ENCODE measurements at places on chromosomes 11 and 22.
A peak's percentile ranks its signal among the peaks of the same experiment; 100 is the strongest.

- no peak for DNase-seq
These were observed 85.5 kb upstream of the WNT11 start for GRCh38 chr11:76291576-76292526.

DNA sequence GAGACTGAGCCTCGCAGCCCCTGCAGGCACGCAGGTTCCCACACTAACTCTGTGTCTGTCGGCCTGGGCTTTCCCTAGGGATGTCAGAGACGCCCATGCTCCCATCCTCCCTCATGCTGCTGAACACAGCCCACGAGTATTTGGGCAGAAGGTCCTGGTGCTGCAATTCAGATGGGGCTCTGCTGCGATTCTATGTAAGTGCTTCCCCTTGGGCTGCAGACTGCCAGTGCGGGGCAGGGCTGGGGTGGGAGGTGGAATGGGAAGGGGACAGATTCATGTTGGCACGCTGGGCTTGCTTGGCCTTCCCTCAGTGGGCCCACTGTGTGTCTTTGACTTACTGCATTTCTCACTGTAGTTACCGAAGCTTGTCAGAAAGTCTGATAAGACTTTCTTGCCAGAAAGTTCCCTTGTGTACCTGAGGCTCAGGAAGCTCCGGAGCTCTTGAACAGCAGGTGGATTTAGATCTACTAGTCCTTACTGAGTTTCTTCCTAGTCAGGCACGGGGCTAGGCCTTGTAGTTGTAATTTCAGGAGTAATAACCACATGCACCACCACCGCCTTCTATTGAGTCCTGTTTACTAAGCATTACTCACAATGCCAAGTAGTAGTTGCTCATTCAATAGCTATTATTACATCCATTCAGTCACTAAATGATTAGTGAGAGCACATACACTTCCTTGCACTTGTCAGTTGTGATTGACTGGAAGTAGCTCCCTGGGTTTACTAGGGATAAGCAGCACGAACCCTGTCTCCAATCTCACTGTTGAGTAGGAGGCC, 65.2 kb downstream of the CABIN1 start:
- no peak for DNase-seq

DNA sequence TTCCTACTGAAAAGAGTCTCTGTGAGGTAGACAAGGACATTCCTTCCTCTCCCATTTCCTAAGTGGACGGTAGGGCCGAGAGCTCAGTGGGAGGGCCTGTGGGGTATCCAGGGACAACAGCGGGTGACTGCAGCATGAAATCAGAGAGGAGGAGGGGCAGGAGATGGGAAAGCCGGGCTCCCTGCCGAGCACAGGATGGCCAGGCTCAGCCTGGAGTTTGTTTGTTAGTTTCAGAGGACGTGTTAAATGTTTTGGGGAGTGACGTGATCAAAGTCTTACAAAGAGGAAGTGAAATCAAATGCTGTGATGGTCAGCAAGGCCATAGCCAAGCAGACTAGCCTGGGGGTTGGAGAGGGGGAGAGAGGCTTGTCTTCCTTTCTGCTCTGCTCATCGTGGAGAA, 152.7 kb downstream of the ADAMTS15 start:
- no peak for DNase-seq

DNA sequence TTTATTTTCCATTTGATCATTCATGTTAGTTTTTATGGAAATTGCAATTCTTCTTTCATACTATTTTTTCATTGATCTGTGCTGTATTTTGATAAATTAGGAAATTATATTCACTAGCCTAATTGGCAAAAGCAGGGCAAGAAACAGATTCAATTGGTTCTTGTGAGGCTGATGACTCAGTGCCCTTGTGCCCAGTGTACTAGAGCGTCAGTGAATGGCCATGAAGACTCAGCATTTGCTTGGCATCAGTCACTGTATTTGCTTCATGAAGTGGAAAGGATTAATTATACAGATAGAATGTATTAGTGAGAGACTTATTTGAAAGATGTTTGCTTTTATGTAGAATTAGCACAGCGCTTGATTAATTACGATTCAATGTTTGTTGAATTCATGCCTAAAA, 31.8 kb downstream of the MRGPRX1 start:
- no peak for DNase-seq

GRCh38 chr11:18853086-18853720, 61.6 kb upstream of the PTPN5 start:
- DNase-seq: peak; percentile 5

- no peak for DNase-seq
These were observed 99.1 kb upstream of the GRAMD1B start for GRCh38 chr11:123330948-123331347.

GRCh38 chr11:61973476-61974162, 6.2 kb upstream of the FTH1 start:
- no peak for DNase-seq

- no peak for DNase-seq
These were observed 1.1 kb downstream of the OOSP4B start for GRCh38 chr11:60018058-60018457.

DNA sequence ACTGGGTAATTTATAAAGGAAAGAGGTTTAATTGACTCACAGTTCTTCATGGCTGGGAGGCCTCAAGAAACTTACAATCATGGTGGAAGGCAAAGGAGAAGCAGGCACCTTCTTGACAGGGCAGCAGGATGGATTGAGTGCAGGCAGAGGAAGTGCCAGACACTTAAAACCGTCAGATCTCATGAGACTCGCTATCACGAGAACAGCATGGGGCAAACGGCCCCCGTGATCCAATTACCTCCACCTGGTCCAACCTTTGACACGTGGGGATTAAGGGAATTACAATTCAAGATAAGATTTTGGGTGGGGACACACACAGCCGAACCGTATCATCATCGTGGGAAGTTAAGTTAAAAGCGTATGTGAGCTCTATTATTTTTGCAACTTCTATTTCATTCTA, 71.4 kb upstream of the SYN3 start:
- DNase-seq: no peak

DNA sequence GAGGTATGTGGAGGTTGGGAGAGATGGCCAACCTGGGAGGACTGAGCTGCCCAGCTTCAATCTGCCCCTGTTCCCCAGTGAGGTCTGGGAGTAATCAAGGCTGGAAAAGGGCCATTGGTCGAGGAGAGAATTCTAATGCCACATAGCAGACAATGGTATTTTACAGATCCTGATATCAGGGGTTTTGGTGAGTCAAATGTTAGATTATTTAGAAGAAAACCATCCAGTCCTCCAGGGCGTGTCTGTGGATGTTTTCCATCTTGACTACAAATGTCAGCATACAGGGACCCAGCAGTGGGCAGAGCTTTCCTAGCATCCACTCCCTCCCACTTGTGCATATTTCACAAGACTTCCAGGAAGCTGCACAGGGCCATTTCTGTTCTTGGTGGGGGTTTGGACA, 107.9 kb downstream of the SCN3B start:
- DNase-seq: no peak

GRCh38 chr11:119461229-119461963, 38.4 kb upstream of the THY1 start:
- no peak for DNase-seq

DNA sequence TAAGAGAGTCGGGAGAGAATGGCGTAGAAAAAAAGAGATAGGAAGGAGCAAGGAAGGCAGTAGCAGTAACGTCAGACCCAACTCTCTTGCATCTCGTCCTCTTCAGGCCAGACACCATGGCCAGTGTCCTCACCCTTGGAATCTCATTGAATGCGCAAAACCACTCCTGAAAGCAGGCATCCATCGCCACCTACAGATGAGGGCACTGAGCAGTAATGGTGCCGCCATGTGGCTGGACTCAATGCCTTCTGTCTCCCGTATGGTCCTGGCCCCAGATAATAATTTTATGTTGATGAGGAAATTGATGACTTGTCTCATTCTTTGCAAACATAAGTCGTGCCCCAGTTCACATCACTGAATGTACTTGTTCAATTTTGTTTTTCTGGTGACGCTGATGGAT, 17.8 kb upstream of the ALX4 start:
- DNase-seq: no peak

- DNase-seq: no peak
These were observed 22.3 kb upstream of the GLYATL2 start for GRCh38 chr11:58866788-58867187.

DNA sequence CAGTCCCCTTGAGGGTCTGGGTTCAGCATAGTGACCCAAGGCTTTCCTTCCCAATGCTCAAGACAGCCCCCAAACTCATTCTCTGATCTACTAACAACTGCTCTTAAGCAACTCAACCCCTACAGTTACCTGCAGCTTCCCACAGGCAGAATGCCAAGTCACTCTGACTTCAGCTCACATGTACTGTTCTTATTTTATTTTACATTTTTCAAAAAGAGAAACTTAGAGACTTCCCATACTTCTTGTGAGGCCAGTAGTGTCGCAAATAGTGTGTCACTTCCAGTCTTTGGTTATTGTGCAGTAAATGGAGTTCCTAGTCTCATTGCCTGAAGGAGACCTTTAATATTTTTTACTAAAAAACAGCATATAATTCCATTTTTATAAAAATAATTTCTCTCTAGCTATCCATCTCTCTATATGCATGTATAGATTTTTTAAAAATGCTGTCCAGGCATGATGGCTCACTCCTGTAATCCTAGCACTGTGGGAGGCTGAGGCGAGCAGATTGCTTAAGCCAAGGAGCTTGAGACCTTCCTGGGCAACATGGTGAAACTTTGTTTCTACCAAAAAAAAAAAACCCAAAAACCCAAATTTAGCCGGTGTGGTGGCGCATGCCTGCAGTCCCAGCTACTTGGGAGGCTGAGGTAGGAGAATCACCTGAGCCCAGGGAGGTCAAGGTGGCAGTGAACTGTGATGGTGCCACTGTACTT, 41.8 kb downstream of the ENTHD1 start:
- DNase-seq: no peak

- no peak for DNase-seq
These were observed 67.1 kb downstream of the GGTLC2 start for GRCh38 chr22:22711532-22711913.

DNA sequence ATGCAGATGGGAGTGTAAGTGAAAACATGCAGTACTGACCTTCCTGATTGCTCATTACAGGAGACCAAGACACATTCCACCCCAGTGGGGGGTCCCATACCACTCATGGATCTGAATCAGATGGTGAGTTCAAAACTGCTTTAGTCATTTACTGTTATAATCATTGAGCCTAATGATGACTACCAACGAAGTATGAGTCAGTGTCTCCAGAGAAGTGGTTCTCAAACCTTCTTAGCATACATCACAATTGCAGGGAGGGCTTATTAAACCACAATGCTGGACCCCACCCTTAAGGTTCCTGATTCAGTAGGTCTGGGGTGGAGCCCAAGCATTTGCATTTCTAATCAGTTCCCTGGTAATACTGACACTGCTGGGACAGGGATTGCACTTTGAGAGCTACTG, 75.8 kb downstream of the CD44 start:
- no peak for DNase-seq

GRCh38 chr11:69529001-69529400, 47.5 kb downstream of the LINC01488 start:
- no peak for DNase-seq

- no peak for DNase-seq
These were observed 11.7 kb upstream of the RDX start for GRCh38 chr11:110308071-110308470.

GRCh38 chr11:62458212-62459002, 39.6 kb downstream of the SCGB1A1 start:
- no peak for DNase-seq

DNA sequence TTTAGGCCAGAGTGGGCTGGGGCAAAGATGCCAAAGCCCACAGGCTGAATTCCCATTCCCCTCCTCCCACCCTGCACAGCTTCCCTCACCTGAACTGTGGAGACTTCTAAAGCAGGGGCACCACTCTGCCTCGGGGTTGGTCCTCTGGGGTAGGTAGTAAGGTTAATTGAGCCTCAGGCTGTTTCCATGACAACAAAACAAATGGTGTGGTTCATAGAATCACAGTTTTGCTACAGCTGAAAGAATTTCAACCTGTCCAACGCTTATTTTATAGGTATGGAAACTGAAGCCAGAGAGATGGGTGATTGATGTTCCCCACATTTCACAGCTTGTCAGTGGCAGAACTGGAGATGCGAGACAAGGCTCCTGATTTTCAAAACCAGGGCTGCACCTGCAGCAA, 109.5 kb downstream of the SNX19 start:
- DNase-seq: no peak

- DNase-seq: no peak
These were observed 6.1 kb upstream of the PNPLA3 start for GRCh38 chr22:43917521-43917920.

DNA sequence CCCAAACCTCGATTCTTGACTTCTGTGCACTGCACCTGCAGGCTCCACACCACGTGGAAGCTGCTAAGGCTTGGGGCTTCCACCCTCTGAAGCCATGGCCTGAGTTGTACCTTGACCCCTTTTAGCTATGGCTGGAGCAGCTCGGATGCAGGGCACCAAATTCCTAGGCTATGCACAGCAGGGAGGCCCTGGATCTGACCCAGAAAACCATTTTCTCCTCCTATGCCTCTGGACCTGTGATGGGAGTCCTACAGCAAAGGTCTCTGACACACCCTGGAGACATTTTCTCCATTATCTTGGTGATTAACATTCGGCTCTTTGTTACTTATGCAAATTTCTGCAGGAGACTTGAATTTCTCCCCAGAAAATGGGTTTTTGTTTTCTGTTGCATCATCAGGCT, 309.2 kb upstream of the DDI1 start:
- no peak for DNase-seq

GRCh38 chr11:36929401-36929800, 331.4 kb upstream of the RAG2 start:
- DNase-seq: no peak

DNA sequence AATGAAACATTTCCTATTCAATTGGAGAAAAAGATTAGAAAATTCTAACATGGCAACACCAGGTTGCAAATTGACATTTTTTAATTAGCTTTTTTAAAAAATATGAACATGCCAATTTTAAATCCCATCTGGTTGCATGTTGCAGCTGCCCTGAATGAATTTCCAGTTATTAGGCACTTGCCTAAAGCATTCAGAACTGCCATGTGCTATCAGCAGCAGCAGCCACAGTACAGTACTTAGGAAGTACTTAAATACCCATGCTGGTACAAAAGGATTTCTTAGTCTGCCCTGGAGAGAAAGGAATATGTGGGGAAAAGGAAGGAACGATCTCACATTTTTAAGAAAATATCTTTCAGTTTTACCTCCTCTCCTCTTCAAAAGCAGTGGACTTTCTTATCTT, 46.2 kb downstream of the FAM168A start:
- no peak for DNase-seq

Data from HuH-7 (cell line).